Astrocyte (in vitro differentiated cells and primary cell): ENCODE measurements at places on chromosomes 16 and 17. TPM values are rescaled to one million over a fixed set of nuclear protein-coding genes. Genes with fewer than 3 reads are reported as not detected.

Gene CDRT4
- total RNA-seq, result 6.2 and 8.8 TPM in 2 replicates

Gene SLC6A4
- not detected in 2 replicates for total RNA-seq

Gene KRT28
- total RNA-seq, result not detected in 2 replicates

Gene BEAN1
- total RNA-seq, result 1.2 and 2.1 TPM in 2 replicates

Gene MILR1
- 0.91 and 1.9 TPM in 2 replicates for total RNA-seq

Gene CACNG5
- not detected in 2 replicates for total RNA-seq

Gene CCL14
- not detected in 2 replicates for total RNA-seq

Gene PRR35
- 0.09 TPM in 1 of 2 replicates, not detected in the other for total RNA-seq

Gene PSMC3IP
- 5.4 and 8.7 TPM in 2 replicates for total RNA-seq

DNA sequence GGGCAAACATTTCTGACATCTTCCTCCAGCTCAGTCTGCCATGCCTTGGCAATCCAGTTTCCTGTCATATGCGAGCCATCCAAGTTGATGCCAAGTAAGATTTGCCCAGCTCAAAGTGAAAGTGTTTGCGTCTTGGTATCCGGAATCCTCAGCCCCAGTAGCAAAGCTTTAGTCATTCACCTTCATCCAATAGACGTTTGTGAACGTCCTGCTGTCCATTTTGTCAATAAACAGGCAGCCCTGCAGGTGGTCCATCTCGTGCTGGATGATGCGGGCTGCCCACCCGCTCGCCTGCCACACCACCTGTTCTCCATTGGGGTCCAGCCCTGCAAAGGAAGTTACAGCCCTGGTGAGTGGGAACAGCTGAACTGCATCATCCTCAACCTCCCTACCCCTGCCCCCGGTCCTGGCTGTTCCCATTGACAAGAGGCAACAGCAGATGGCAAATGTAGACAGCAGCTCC lies 1.5 kb downstream of the PDF start:
- peaks cover 35% of the 10 kb centered on the region for H3K36me3 ChIP-seq
- no peak for DNase-seq
- peak overlapping the region; percentile 58 for H3K4me3 ChIP-seq
- peaks cover 28% of the 10 kb centered on the region for H3K4me1 ChIP-seq
- no peak overlapping the region for H3K27ac ChIP-seq

DNA sequence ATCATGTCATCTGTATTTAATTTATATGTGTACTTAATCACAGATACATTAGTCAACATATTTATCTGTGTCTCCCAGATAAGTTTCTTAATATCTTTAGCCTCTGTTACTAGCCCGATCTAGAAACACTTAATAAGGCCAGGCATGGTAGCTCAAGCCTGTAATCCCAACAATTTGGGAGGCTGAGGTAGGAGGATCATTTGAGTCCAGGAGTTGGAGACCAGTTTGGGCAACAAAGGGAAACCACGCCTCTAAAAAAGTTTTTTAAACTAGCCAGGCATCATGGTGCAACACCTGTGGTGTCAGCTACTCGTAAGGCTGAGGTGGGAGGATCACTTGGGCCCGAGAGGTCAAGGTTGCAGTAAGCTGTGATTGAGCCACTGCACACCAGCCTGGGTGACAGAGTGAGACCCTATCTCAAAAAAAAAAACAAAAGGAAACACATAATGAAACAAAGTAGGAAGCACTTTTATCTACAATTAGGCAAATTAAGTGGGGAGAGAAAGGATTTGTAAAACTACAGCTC lies 9.4 kb downstream of the SKA2 start:
- DNase-seq, result no peak
- H3K36me3 ChIP-seq, result no peaks in the 10 kb centered on the region
- no peak overlapping the region for H3K27ac ChIP-seq

DNA sequence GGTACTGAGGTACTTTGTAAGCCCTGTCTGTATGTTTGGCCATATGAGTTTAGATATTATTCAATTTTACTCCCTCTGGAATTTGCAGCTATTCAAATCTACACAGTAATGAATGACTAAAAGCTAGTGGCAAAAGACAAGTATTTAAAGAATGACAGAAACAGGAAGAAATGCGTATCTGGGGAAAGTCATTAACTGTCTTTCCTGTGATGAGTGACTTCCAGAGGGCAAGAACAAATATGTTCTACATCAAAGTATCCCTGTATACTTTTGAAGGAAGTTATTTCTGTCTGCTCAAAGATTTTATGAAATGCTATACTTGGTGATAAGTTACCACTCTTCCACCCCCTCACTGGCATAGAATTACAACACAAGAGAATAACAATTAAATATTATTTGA lies 489.3 kb upstream of the SOX9 start:
- peak; percentile 69 for DNase-seq
- H3K27ac ChIP-seq, result peak overlapping the region; percentile 85
- H3K36me3 ChIP-seq, result no peaks in the 10 kb centered on the region
- H3K27me3 ChIP-seq, result no peaks in the 10 kb centered on the region
- H3K4me1 ChIP-seq, result peaks cover 31% of the 10 kb centered on the region

DNA sequence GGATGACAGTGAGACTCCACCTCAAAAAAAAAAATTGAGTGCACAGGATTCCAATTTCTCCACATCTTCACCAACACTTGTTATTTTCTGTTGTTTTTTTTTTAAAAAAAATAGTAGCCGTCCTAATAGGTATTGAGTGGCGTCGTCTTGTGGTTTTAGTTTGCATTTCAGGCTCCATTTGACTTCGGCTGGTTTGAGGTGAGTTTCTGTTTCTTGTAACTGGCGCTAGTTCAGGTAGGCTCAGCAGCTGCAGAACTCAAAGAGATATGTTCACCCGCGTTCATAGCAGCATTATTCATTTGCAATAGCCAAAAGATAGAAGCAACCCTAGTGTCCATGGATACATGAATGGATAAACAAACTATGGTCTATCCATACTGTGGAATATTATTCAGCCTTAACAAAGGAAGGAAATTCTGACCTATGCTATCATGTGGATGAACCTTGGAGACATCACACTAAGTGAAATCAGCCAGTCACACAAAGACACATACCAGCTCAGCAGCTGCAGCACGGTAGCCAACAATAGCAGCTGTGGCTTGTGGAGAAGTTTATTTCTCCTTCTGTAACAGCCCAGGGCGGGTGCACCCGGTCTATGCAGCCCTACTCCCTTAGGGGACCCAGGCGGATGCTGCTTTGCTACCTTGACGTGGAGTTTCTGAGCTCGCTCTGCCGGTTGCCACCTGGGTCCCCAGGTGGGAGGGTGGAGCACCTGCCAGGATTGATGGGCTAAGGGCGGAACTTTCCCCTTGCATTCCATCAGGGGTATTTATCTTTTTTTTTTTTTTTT lies 44.9 kb downstream of the TMEM235 start:
- H3K27me3 ChIP-seq, result peaks cover 5% of the 10 kb centered on the region
- DNase-seq, result no peak
- H3K4me3 ChIP-seq, result no peak overlapping the region
- no peaks in the 10 kb centered on the region for H3K4me1 ChIP-seq

GRCh38 chr17:33090806-33091205 lies 99.2 kb downstream of the SPACA3 start:
- H3K27me3 ChIP-seq, result peaks cover 2% of the 10 kb centered on the region
- peak; percentile 56 for DNase-seq
- H3K4me1 ChIP-seq, result no peaks in the 10 kb centered on the region
- H3K27ac ChIP-seq, result no peak overlapping the region
- H3K4me3 ChIP-seq, result no peak overlapping the region
- H3K36me3 ChIP-seq, result no peaks in the 10 kb centered on the region

DNA sequence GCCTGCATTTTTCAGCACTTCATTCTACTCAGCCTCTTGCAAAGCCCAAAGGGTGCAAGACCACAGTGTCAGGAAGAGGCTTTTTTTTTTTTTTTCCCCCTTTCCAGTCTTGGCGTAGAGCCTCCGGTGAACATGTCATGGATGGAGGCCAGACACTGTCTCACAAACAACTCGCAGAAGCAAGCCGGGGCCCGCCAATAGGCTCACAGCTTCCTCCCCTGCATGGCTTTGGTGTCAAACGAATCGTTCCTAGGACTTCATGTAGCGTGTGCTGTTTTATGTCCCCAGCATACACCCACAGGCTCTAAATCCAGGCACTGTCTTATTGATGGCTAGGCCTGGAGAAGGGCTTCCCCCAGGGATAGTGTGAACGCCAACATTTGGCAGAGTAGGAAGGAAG lies 457.7 kb upstream of the MAF start:
- DNase-seq, result no peak
- no peaks in the 10 kb centered on the region for H3K4me1 ChIP-seq
- H3K27ac ChIP-seq, result no peak overlapping the region
- no peaks in the 10 kb centered on the region for H3K36me3 ChIP-seq

DNA sequence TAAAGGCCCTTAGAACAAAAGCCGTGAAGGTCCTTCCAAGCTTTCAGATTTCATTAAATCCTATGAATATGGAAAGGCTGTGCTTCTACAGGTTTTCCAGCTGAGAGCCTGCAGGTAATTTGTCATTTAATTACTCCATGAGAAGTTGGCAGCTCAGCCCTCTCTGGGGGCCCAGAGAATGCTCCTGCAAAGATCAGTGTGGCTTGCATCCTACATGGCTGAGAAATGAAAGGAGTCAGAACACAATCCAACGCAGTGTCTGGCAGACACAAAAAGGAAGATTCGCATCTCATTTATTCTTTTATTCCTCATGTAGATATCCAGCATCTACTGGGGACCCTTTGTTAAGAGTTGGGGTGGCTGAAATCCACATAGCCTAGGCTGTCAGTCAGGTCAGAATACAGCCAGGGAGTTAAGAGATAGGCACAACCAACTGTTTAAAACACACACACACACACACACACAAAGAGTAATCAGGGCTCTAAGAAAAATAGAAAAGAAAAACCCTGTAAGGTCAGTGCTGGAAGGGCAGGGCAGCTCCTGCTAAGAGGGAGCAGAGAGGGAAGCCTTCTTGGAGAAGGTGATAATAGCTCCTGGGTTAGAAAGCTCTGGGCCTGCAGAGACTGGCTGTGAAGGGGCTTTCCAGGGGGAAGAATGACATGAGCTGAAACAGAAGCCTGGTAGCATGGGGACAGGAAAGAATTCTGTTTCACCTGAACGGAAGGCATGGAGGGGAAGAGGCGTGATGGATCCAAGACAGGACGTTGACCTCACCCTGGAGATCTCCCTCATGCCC lies 46.9 kb upstream of the WSCD1 start:
- no peaks in the 10 kb centered on the region for H3K4me1 ChIP-seq
- H3K4me3 ChIP-seq, result no peak overlapping the region
- DNase-seq, result no peak
- H3K27ac ChIP-seq, result no peak overlapping the region
- no peaks in the 10 kb centered on the region for H3K36me3 ChIP-seq

DNA sequence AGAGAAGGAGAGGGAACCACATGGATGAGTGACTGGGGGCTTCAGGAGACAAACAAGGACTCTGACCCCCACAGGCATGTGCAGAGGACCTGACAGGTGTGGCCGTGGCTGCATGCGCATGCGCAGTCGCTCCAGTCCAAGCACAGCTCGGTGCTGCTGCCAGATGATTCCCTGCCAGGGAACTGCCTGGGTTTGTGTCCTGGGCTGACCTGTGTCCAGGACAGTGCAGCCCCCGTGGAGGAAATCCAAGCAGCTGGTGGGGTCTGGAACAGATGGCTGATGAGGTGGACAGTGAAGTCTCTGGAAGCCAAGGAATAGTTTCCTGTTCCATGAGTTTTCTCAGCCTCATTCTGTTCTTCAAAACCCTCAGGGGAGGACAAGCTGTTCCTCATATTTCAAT lies 27.3 kb downstream of the LASP1 start:
- peaks cover 51% of the 10 kb centered on the region for H3K4me1 ChIP-seq
- peaks cover 27% of the 10 kb centered on the region for H3K36me3 ChIP-seq
- no peaks in the 10 kb centered on the region for H3K27me3 ChIP-seq

DNA sequence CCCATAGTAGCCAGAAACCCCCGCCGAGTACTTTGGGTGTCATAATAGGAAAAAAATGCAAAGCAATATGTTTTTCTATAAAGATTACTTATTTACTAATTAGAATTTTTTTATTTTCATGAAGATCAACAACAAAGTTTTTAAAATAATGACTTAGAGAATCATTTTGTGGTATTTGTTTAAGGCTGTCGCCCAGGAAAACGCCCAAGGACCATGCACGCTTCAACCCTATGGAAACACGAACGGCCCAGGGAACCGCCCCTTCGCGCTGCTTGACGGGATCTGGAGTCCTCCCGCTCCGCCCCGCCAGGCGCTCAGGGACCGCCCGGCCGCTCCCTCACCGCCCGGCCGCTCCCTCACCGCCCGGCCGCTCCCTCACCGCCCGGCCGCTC lies 408 bp upstream of the KPNA2 start:
- no peaks in the 10 kb centered on the region for H3K27me3 ChIP-seq
- no peak for DNase-seq
- H3K36me3 ChIP-seq, result peaks cover 16% of the 10 kb centered on the region
- H3K4me3 ChIP-seq, result peak overlapping the region; percentile 29

DNA sequence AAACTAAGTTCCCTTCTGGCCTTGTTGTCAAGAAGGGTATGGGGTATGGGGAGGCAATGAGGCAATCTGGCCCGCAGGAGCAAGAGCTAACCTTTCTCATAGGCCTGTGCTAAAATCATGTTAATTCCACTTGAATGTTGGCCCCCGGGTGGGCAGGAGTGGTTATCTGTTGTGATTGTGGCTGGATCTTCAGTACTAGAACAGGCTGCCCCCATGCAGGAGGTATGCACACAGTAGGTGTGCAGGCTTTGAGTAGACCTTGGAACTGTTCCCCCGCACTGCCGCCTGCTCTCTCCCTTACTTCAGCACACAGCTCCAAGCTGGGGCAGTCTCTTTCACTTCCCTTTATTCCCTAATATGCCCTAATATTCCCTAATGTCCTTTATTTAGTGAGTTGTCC lies 52.4 kb upstream of the TANGO6 start:
- H3K36me3 ChIP-seq, result no peaks in the 10 kb centered on the region
- peaks cover 35% of the 10 kb centered on the region for H3K4me1 ChIP-seq
- no peaks in the 10 kb centered on the region for H3K27me3 ChIP-seq
- no peak overlapping the region for H3K4me3 ChIP-seq
- DNase-seq, result no peak

DNA sequence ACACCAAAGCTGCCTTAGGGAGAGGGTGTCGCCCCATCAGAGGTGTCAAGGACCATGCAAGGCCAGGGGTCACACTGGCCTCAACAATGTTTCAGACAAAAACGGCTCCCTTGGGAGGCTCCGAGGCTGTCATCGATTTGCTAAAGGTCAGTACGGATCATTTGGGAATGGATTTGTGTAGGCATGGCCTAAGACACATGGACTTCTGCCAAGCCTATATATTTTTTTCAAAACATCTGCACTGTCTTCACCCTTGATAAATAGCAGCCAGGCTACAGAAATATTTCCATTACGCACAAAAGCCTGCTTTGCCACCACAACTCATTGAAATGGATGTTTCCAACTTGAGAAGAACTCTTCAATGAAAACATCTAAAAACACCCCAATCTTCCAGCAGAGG lies 10.3 kb downstream of the CUEDC1 start:
- no peaks in the 10 kb centered on the region for H3K27me3 ChIP-seq
- H3K4me3 ChIP-seq, result no peak overlapping the region

- H3K4me1 ChIP-seq, result peaks cover 26% of the 10 kb centered on the region
- no peaks in the 10 kb centered on the region for H3K27me3 ChIP-seq
- H3K36me3 ChIP-seq, result no peaks in the 10 kb centered on the region
- H3K27ac ChIP-seq, result peak overlapping the region; percentile 88
Observed at GRCh38 chr17:17044846-17045561, 2.7 kb downstream of the MPRIP start.
